ENCODE measurements at places on chromosomes 12 and 14.

- peak; percentile 57 for DNase-seq
These were observed 89.7 kb upstream of the PARP11 start for GRCh38 chr12:3962631-3963483.

- DNase-seq, result no peak
These were observed 78.6 kb downstream of the EML1 start for GRCh38 chr14:99871771-99872170.

DNA sequence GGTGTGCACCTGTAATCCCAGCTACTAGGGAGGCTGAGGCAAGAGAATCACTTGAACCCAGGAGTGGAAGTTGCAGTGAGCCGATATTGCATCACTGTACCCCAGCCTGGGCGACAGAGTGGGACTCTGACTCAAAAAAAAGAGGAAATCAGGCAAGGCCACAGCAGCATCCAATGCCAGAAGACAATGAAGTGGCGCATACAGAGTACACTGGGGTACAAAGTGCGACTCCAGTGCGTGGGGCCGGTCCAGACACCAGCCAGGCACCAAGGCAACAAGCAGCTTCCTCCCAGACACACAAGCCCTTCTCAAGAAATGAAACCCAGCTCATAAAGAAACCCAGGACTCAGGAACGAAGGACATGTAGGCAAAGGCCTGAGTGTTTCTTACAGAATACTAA, 28.2 kb downstream of the TTC7B start:
- no peak for DNase-seq

- no peak for DNase-seq
These were observed 67.0 kb downstream of the FBXW8 start for GRCh38 chr12:116977465-116978380.

GRCh38 chr12:120225200-120225558, 24.3 kb upstream of the RPLP0 start:
- no peak for DNase-seq

DNA sequence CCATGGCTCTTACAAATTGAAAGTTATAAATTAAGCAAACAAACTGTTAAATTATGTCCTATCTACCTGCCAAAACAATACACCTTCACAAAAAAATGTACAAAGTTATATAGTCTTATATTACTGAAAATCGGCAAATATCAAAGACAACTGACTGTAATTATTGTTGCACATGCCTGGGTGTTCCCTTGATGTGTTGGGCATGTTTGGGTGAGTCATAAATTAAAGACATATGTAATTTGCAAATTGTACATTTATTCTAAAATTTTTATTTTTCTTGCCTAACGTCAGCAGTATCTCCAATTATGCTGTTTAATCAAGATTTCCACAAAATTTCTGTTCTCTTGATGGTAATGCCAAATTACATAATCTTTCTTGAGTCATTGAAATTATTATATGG, 22.0 kb upstream of the SEL1L start:
- no peak for DNase-seq

GRCh38 chr14:39841088-39841487, 408.9 kb upstream of the FBXO33 start:
- DNase-seq, result no peak

- no peak for DNase-seq
These were observed 162.1 kb downstream of the TMTC2 start for GRCh38 chr12:82848845-82849244.

DNA sequence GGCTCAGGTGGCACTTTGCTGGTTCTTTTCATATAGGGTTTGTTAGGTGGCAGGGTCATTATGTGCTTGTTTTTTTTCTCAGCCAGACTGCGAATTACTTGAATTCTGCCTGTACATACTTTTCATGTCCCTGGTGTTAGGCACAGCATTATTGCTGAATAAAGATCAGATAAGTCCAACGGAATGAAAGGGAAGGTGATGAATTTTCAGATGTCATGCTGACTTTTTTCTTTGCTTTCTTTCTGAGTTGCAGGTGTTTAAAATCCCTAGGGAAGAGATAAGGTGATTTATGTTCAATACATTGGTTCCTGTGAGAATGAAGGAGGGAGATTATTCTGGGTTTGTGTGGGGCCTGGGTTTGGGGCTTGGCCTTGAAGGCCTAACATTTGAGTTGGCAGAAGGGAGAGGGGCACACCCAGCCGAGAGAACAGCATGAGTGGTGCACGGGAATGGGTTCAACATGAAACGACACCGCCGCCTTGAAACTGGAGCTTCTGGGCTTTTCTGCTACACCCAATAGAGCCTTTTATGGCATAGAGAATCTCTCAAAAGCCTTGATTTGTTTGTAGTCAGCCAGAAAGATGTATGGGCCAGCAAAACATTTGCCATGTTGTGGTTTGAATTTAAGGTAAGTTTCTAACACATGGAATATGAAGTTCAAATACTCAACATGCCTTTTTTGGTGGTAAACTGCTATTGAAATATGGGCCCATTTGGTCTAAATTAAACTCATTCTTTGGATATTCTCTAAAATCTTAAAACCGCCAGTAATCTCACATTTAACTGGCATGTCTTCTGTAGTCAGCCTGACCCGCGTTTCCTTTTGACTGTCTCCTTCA, 477.0 kb downstream of the PCNX1 start:
- DNase-seq, result no peak

- DNase-seq, result no peak
These were observed 371.7 kb downstream of the DPF3 start for GRCh38 chr14:72521968-72522741.

DNA sequence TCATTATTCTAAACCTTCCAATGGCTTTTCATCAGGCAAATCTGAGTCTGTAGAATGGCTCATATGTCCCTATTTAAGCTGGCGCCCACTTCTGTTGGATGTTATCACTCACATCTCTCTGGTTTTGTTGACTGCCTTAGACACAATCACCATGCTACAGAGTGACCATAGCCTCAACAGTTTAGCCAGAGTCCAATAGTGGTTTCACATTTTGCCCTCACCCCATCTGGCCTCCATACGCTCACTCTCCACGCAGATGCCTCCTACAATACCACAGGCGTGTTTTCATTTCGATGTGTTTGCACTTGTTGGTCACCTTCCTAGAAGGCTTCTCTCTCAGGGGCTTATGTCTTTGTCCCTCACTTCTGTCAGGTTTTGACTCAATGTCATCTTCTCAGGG, 3.4 kb downstream of the KLRB1 start:
- no peak for DNase-seq

DNA sequence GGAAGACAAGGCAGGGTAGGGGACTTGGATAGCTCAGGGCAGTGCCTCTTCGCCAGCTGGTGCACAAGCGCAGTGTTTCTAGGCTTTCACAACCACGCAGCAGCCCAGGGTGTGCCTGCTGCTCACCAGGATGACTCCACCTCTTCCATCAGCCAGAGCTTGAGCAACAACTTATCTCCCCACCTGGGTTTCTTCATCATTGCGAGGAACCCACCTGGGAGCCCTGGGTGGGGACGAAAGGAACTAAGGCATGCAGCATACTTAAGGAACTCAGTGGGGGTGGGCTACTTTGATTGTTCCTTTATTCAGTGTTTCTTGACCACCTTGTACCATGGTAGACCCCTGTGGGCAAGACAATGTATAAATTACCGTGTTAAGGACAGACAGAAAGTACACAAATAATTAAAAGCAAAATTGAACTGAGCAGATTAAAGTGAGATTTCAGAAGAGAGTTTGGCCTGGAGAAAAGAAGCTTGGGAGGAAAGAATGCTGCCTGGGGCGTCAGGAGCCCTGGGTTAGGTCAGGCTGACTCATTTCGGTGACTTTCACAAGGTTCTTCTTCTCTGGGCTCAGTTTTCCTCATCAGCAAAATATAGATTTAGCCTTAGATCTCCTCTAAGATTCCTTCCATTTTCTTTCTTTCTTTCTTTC, 22.9 kb downstream of the KRT18 start:
- DNase-seq, result no peak

GRCh38 chr12:49585477-49586459, 17.8 kb upstream of the MCRS1 start:
- DNase-seq, result no peak

- DNase-seq, result no peak
These were observed 146.1 kb downstream of the C12orf75 start for GRCh38 chr12:105476616-105477015.

- DNase-seq, result no peak
These were observed 24.2 kb downstream of the DPF3 start for GRCh38 chr14:72869407-72870329.

DNA sequence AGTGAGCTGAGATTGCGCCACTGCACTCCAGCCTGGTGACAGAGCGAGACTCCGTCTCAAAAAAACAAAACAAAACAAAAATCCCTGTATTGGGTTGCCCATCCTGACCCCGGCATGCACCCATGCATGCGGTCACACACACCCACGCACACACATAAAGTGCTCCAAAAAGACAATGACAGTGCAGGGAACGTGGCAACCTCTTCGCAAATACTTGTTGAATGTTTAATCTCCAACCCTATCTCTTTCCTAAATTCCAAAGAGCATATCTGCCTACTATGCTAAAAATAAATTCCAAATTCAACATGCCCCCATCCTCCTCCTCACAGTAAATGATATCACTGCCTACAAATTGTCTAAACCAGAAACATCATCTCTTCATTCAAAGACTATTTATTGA, 13.5 kb downstream of the SLC7A7 start:
- DNase-seq, result no peak

DNA sequence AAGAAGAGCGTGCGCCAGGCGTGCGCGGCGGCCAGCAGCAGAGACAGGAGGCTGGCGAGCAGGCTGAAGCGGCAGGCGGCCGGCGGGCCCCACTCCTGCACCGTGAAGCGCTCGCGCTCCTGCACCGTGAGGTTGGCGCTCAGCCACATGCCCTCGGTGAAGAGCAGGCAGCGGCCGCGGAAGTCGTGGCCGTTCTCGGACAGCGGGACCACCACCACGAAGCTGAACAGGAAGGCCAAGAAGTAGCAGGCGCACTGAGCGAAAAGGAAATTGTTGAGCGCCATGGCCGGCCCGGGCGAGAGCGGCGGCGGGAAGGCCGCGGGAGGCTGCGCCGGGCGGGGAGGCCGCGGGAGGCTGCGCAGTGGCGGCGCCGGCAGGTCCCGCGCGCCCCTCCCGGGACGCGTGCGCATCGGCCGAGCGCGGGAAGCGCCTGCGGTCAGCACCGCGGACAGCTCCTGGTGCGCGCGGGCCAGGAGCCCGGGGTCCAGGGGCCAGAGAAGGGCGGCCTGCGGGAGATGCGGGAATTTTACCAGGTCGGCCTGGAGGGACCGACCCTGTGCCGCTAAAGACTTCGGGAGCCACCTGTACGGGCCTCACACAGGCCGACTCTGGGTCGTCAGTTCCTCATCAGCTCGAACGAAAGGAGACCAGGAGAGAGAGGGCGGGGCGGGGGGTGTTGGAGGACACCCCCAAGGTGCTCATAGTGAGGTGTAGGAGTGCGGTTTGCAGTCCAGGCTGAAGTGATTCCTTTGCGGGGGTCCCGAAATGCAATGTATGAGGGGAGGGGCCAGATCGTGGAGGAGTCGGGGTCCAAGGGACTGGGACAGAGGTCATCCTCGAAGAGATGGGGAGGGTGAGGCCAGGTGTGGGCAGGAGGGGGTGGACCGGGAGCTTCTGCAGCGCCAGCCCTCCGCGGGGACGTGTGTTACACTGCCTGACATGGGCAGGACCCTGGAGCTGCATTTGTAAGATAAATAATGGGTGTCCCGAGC, at the start of gene TMEM179:
TMEM179 (minus strand) TSS at position 315 of the 992 bp plus-strand sequence; CDS start at position 284, 31 bp downstream.
- no peak for DNase-seq

- DNase-seq, result no peak
These were observed 120.4 kb downstream of the ANO6 start for GRCh38 chr12:45336331-45336730.

- no peak for DNase-seq
These were observed 14.4 kb downstream of the PPTC7 start for GRCh38 chr12:110568752-110569151.
